ENCODE measurements at places on chromosomes 2 and 18.

- peak; percentile 53 for DNase-seq
Measured at GRCh38 chr18:30971338-30971956, 71.1 kb downstream of the DSC3 start.

- DNase-seq: no peak
Measured at GRCh38 chr2:106161938-106162820, 31.9 kb downstream of the UXS1 start.

- DNase-seq: no peak
Measured at GRCh38 chr2:5982903-5983265, 290.7 kb downstream of the SOX11 start.

DNA sequence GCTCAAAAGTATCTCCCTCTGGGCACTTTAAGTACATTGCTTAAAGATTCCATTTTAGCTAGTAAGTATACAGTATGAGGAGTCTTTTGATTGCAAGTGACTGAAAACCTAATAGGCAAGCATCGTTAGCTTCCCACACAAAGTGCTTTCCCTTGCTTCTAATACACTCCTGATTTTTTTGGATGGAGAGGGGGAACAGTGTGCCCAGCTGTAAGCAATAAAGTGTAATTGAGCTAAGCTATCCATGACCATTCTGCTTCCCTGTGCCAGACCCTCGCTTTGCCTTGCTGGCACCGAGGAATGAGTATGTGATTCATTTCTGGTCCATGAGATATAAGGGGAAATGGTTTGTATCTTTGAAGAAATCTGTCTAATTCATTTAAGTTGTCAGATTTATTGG is 3.8 kb upstream of the ZNF24 start:
- DNase-seq: no peak

- no peak for DNase-seq
Measured at GRCh38 chr2:27220091-27220490, 2.9 kb downstream of the CAD start.

- peak; percentile 56 for DNase-seq
Measured at GRCh38 chr2:162710287-162710890, 128.2 kb downstream of the KCNH7 start.

DNA sequence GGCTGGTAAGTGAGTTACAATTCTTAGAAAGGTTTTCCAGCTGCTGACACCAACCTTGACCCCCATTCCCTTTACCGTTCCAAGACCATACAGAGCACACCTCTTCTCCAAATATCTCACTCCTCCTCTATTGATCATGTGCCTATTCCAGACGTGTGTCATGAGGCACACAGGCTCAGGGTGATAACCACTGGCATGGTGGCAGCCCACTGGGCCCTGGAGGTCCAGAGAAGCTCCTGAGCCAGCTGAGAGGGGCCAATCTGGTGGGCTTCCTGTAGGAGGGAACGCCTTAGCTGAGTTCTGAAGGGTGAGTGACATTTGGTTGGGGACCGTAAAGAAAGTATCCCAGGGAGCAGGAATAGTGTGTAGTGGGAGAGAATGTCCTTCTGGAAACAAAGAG is 28.3 kb downstream of the ZAP70 start:
- no peak for DNase-seq

- DNase-seq: no peak
Measured at GRCh38 chr2:172516299-172516698, 39.6 kb upstream of the PDK1 start.

DNA sequence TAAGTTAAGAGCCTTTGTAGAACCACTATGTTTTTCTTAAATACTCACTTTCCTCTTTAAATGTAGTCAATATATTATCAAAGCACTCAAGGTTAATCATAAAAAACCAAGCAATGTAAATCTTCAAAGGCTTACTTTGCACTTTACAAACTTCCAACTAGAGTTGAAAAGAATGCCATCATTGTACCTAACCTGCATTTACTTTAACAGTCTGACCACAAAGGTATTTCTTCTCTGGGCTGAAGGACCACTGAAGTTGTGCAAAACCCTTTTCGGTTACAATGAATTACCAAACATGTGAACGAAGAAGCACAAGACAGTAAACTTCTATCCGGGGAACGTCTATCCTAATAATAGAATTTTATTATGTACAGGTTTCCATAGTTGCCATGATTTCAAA is 3.0 kb downstream of the HNRNPLL start:
- no peak for DNase-seq

- DNase-seq: no peak
Measured at GRCh38 chr2:197208024-197208423, 102.6 kb downstream of the ANKRD44 start.

- no peak for DNase-seq
Measured at GRCh38 chr2:237354892-237355291, 59.1 kb downstream of the COL6A3 start.

DNA sequence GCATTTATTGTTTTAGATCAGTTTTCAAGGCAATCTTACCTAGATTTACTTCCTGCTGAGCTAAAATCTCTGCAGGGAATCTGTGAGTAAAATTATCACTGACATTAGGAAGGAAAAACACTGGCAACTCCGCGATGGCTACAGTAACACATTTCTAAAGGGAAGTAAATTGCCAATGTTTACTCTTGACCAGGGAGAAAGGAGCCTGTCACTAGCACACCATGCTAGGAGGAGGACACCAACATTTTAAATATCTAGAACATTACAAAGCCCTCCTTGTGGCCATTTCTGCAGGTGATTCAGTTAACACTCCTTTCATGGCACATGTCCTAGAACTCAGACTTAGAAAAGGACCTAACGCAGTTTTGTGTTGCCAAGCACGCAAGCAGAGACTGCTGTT is 58.4 kb downstream of the TCF4 start:
- peak; percentile 66 for DNase-seq

DNA sequence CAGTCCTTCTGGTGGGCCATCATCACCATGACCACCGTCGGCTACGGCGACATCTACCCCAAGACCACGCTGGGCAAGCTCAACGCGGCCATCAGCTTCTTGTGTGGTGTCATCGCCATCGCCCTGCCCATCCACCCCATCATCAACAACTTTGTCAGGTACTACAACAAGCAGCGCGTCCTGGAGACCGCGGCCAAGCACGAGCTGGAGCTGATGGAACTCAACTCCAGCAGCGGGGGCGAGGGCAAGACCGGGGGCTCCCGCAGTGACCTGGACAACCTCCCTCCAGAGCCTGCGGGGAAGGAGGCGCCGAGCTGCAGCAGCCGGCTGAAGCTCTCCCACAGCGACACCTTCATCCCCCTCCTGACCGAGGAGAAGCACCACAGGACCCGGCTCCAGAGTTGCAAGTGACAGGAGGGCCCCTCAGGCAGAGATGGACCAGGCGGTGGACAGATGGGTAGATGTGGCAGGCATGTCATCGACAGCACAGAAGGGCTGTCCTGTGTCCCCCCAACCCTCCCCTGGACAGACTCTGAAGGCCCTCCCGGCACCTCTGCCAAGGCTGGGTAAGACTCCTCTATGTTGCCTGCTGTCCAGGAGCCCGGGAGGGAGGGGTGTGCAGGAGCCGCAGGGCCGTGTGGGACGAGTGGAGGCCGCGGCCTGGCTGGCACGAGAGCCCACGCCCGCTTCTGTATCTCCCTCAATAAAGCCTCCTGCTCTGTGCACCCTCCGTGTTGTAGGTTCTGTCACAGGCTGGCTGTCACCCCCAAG is 2.0 kb downstream of the KCNF1 start:
- DNase-seq: no peak

DNA sequence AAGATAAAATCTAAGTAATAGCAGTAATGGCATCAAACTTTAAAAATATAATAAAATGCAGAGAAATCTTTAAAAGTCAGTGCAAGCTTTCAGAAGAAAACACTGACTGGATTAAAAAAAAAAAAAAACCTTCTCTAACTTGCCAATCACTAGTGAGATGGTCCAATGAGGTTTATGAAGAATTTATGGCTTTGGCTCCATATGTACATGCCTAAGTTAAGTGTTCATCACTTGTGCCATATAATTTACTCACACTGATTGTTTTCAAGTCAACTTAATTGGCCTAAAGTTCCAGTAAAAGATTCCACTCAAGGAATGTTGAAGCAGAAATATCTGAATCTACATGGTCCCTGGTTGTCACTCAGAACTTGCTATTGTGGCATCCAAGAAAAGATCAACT is 40.7 kb upstream of the RAB27B start:
- DNase-seq: no peak

Measured in NCI-H2081 (cell line).